ENCODE measurements at places on chromosomes 16 and 17. TPM values are rescaled to one million over a fixed set of nuclear protein-coding genes. Genes with fewer than 3 reads are reported as not detected.
A peak's percentile ranks its signal among the peaks of the same experiment; 100 is the strongest.

Gene PYY
- total RNA-seq: not detected

Gene C1QL1
- total RNA-seq: 0.70 TPM

- no peak overlapping the region for H3K4me3 ChIP-seq
- no peaks in the 10 kb centered on the region for H3K36me3 ChIP-seq
- DNase-seq: no peak
- H3K4me1 ChIP-seq: peaks cover 21% of the 10 kb centered on the region
- H3K27ac ChIP-seq: peak overlapping the region; percentile 71
Measured at GRCh38 chr17:37476431-37477120, 13.1 kb upstream of the DUSP14 start.

- no peak overlapping the region for H3K4me3 ChIP-seq
- H3K27me3 ChIP-seq: no peaks in the 10 kb centered on the region
- no peak overlapping the region for H3K27ac ChIP-seq
- H3K4me1 ChIP-seq: no peaks in the 10 kb centered on the region
Measured at GRCh38 chr16:68396481-68396880, 51.8 kb downstream of the SMPD3 start.

DNA sequence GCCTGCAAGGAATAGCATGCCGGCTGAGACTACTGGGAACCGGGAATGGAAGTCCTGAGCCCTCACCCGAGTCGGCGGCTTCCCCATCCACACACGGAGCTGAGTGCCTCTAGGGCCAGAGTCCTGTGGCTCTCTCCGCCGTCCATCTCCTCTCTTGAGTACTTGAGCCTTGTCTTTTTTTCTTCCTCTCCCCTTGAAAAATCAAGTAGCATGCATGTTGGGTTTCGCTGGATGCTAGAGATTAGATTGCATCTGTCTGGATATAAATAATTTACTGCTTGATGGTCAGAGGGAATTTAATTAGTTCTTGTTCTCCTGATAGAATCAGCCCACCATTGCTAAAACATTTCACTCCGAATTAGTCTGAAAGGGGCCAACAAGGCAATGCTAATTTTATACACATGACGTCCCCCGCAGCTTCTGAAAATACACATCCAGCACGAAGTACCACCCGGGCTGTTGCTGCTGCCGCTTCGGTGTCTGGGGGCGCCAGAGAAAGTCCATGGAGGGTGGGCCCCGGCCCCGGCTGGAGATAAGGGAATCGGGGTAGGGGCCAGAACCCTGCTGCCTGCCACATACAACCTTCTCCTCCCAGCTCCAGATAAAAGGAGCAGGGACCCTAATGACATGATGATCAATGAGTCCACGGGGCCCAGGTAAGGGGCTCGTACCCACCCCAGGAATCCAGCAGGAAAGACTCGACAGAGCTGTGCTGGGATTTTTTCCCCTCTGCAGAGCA is 48.5 kb downstream of the RBFOX3 start:
- no peak overlapping the region for H3K27ac ChIP-seq
- no peaks in the 10 kb centered on the region for H3K27me3 ChIP-seq
- no peak for DNase-seq
- H3K4me3 ChIP-seq: no peak overlapping the region
- H3K4me1 ChIP-seq: no peaks in the 10 kb centered on the region

All from esophagus squamous epithelium (tissue), 5 donors.